RCC 7860 (cell line): ENCODE measurements at places on chromosomes 7 and 10.
A peak's percentile ranks its signal among the peaks of the same experiment; 100 is the strongest.

GRCh38 chr7:21408481-21408820 is 19.4 kb upstream of the SP4 start:
- DNase-seq: no peak

DNA sequence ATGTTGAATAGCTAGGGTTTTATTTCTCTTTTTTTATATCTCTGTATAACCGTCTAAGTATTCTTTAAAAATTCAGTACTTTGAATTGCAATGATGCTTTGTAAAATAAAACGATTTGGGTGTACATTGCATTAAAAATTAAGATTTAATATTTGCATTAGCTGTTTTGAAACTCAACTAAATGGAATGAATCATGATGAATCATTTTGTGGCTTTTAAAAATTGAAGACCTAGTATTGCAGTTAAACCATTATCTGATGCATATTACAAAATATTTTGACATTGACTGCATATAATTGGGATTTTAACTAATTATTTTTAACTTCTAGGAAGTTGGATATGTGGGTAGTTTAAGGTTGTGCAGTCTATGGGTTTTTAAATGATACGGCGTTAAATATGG is 314.0 kb downstream of the CDK14 start:
- peak; percentile 22 for DNase-seq

- DNase-seq: peak; percentile 56
Observed at GRCh38 chr10:3239066-3239919, 66.7 kb upstream of the PITRM1 start.

- no peak for DNase-seq
Observed at GRCh38 chr10:117673230-117674010, 130.9 kb downstream of the EMX2 start.

- no peak for DNase-seq
Observed at GRCh38 chr7:130566168-130566897, 74.4 kb downstream of the MEST start.

DNA sequence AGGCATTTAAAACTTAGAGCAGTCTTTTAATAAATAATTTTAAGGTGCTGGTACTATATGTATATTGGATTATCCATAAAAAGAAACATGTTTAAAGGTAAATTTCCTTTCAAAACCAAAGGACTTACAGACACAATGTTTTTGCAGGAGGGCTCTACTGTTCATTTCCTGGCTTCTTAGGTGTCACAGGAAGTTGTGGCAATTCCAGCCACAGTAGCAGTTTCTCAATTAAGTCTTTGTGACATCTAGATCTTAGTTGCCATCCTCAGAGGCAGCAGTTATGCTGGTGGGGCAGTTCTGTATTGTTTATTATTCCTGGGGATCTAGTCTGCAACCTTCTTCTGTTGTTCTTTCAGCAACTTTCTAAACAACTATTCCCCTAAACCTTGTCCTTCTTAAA is 460.1 kb downstream of the MAGI2 start:
- no peak for DNase-seq

- DNase-seq: no peak
Observed at GRCh38 chr10:27745732-27746396, at the start of gene MKX. MKX (minus strand) TSS chr10:27745819; CDS start chr10:27743415, 2,404 bp downstream.

- no peak for DNase-seq
Observed at GRCh38 chr10:76626386-76626785, 1011.2 kb downstream of the KCNMA1 start.

DNA sequence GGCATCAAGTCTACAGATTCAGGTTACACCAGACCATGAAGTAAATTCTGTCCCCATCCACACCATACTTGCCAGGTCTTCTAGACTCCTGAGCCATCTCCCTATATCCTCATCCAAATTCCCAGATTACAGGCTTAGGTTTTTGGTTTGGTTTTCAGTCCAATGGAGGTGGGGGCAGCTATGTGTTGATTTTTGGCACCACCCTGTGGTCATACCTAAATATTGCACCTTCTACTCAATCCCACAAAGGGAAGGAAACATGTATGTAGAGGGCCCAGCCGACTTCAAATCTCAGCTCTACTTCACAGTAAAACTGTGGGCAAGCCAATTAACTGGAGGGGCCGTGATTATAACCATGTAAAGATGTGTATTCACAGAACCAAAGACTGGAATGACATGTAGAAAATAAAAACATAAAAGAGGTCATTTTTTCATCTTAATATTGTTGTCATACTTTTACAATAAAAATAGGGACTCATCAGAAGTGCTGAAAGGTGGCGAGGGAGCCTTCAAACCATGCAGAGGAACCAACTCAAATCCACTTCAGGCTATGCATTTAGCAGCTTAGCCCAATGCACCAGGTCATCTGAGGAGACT is 19.8 kb downstream of the ERCC6 start:
- DNase-seq: peak; percentile 9

DNA sequence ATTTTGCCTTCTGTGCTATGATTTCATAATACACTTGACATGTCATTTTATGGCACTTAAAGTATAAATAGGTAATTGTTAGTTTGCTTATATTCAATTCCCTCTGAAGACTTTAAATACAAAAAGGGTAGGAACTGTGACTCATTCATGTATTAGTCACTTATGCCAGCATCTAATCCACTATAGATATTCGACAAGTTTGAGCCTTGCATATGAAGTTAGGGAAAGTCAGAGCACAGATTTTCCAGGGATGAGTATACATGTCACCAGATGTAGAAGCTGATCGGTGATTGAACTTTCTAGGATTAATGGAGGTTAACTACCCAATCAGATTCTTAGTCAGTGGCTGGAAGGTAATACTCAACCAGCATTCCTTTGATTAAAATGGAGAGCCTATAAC is 1321.5 kb downstream of the XPNPEP1 start:
- no peak for DNase-seq

DNA sequence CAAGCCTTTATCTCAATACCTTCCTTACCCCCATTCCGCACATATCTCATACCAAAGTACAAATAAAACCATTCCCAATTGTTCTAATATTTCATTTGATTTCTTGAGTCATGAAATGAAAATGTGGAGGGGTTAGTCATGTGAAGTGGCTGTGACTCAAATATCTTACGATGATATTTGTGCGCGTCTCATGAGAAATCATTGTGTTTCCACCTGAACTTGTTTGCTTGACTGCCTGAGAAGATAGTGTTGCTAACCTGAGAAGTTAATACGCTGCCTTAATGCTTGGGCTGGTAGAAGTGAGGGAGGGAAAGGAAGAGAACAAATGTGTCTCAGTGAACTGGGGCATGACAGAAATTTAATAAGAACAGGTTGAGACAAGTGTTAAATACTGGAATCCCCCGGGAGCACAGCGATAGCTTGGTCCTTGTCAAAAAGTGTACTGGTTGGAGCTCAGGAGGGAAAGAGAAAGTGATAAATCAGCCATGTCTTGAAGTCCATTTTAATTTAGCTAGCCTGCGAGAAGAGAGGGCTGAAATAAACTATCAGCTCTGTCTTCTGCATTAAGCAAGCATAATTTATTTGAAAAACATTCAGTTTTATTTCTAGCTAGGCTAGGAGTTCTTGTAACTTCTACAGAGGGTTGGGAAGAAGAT is 7.2 kb upstream of the EPHA1 start:
- no peak for DNase-seq

DNA sequence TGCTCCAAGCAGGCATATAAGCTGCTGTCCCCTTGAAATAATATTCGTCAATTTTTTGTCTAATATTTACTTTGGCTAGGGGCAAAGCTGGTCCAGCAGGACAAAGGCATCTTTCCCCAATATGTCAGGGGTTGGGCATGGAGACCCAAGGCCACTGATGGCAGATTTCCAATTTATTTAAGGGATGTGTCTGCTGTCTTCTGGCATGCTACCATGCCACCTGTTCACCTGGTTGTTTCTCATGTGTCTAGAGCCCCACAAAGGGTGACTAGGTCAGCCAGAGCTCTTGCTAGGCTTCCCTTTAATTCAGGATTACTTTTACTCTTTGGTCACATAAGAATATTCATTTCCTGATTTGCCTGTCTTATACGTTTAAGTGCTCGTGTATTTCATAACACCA is 22.1 kb upstream of the SYPL1 start:
- no peak for DNase-seq

DNA sequence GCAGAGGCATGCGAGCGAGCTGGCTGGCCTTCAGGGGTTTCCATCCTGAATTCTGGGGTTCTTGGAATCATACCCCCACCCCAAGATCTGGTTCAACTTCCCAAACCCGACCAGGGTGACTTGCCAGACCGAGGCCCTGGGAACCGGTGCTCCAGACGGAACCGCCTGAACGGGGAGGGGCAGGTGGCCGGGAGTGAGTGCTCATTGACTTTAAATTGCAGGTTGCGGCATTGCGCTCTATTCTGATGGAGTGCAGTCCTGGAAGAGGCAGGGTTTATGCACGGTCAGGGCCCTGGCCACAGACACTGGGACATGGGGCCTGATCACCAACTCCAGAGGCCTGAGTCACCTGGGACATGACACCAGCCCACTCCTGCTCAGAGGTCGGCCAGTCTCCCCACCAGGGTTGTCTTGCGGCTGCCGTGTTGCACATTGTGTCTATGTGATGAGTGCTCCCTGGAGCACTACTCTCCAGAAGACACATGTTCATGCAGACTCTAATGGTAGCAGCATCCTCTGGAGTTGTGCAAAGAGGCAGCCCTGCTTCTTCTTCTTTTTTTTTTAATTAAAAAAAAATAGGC is 5.8 kb upstream of the DDIT4 start:
- no peak for DNase-seq

DNA sequence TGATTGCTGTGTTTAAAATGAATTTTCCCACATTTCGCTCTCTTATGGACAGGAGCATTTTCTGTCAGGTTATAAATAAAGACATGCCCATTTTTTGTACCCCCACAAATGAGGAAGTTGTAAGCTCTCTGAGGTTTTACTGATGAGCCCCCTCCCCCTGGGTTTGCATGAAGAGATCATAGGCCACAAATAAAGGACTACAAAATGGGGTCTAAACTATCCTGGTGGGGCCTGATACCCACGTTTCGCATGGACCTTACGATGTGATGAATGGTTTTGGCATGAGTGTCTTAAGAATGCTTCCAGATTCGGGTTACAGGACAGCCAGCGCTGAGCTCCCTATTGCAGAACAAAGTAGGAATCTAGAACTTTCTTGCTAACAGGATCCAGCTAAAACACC is 5.8 kb downstream of the IKZF1 start:
- DNase-seq: no peak

GRCh38 chr10:19815731-19816410 is 361 bp upstream of the PLXDC2 start:
- DNase-seq: peak; percentile 38

DNA sequence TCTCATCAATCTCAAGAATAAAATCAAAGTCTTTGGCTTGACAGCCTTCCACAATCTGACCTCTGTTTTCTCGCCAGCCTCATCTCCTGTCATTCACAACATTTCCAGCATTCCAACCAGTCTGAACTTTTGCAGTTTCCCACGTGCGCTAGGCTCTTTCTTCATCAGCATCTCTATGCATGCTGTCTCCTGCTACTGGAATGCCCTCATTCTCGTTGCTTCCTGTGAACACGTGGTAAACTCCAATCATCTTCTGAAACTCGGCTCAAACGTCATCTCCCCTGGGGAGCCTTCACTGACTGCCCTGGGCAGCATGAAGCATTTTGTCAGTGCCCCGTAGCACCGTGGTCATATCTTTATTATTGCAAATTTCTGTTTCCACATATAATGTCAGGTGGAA is 12.2 kb upstream of the RSBN1L start:
- DNase-seq: no peak

- DNase-seq: no peak
Observed at GRCh38 chr7:75689246-75690099, 49.3 kb downstream of the HIP1 start.

GRCh38 chr10:116845823-116846222 is 3.5 kb upstream of the ENO4 start:
- DNase-seq: peak; percentile 22

- DNase-seq: no peak
Observed at GRCh38 chr10:103529539-103529938, 36.0 kb downstream of the NEURL1 start.

DNA sequence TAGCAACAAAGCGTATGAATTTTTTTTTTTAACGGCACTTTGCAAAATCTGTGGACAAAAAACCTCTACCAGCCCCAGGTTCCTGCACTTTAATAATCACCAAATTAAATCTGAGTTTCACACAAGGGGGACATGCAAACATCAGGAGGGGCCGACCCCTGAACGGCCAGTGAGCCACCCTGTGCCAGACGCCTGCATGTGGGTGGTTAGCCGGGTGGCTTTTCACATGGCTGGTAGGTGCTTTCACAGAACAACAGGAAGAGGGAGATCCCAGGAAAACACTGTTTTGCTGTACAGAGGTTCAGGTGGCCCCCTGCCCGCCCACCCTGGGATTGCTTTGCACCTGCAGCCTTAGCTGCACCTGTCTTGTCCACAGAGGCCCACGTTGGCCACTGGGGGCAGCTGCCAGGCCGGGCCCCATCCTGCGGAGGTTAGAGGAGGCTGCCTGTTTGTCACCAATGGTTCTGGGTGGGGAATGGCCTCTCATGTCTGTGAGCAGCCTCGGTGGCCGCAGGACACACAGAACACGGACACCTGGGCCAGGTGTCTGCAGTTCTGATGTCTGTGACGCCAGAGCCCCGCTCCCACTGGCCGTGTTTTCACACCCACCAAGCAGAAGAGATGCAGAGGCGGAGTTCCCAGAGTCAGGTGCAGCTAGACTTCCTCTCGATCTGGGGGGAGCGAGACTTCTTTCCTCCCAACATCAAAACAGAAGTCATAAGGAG is 107.7 kb downstream of the FAM53B start:
- no peak for DNase-seq

DNA sequence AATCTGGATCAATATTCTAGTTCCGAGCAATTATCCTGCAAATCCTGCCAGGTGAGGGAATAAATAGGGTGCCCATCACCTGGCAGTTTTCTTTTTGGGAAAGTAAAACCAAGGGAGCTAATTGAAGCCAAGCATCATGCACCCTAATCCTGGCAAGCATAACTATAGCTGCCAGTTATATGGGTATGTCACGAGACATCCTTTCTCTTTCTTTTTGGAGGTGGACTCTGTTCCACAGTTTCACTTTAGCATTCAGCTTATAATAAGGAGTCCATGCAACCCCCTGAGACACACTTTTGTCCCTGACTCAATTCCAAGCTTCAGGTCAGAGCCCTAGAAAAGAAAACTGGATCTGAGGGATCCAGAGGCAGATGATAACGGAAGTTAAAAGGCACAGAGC is 222.5 kb downstream of the PHF14 start:
- DNase-seq: no peak

- no peak for DNase-seq
Observed at GRCh38 chr7:27424749-27425148, 182.1 kb downstream of the EVX1 start.

DNA sequence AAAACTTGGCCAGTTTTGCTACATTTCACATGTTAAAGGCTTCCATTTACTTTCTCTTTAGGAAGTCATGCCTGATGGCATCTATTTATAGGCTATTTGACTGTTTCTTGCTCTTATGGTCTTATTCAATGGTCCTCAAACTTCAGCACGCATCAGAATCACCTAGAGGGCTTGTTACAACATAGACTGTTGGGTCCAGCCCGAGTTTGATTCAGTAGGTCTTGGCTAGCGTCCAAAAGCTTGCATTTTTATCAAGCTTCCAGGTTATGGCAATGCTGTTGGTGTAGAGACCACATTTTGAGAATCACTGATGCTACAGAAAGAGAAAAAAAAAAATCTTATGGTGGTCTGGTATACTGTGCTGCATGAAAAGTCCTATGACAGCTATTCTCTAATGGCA is 51.9 kb downstream of the MTPN start:
- DNase-seq: no peak
